ENCODE measurements at places on chromosomes 4 and X.

- peaks cover 2% of the 10 kb centered on the region for H3K27me3 ChIP-seq
- no peaks in the 10 kb centered on the region for H3K36me3 ChIP-seq
- DNase-seq = no peak
Measured at GRCh38 chr4:158322109-158322508, 111.8 kb downstream of the TMEM144 start.

DNA sequence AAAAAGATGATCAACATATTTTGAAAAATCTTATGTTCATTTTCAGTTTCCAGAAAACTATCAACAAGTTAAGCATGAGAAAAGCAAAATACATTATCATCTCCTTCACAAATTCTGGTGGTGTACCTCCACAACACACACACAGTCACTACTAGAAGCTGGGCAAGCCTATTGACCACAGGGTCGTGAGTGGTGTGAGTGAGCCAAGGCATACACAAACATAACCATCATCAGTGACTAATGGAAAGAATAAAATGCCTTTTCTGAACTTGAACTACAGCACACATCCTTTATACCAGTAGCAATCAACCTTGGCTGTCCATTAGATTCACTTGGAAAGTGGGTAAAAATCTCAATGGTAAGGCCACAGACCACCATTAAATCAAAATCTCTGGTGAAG is 180.2 kb downstream of the FAM47B start:
- H3K36me3 ChIP-seq = no peaks in the 10 kb centered on the region
- H3K27me3 ChIP-seq = no peaks in the 10 kb centered on the region
- H3K4me1 ChIP-seq = no peaks in the 10 kb centered on the region
- no peak overlapping the region for H3K4me3 ChIP-seq
- no peak overlapping the region for H3K27ac ChIP-seq
- no peak for DNase-seq

DNA sequence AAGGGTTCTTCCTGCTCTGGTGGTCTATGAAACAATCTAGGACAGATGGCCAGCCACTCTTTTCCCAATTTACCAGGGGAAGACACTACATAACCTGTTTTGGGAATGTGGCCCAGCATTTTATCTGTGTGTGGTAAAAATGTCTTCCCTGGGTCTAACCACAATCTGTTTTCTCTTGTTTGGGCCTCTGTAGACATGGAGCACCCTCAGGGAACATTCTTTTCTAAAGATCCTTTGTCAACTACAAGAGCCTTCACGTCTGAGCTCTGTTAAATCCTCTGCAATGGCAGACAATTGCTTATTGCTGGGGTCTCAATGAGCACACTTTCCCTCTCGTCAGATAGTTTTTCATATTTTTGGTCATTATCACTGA is 35.5 kb downstream of the PLAC1 start:
- DNase-seq = no peak
- H3K27ac ChIP-seq = no peak overlapping the region
- no peaks in the 10 kb centered on the region for H3K36me3 ChIP-seq
- H3K4me3 ChIP-seq = no peak overlapping the region

- H3K4me3 ChIP-seq = no peak overlapping the region
- peaks cover 56% of the 10 kb centered on the region for H3K36me3 ChIP-seq
- no peak for DNase-seq
- peaks cover 5% of the 10 kb centered on the region for H3K4me1 ChIP-seq
- no peaks in the 10 kb centered on the region for H3K27me3 ChIP-seq
- no peak overlapping the region for H3K27ac ChIP-seq
Measured at GRCh38 chr4:168275836-168276235, 42.7 kb downstream of the DDX60 start.

- no peak overlapping the region for H3K4me3 ChIP-seq
- H3K4me1 ChIP-seq = peaks cover 13% of the 10 kb centered on the region
- H3K36me3 ChIP-seq = peaks cover 25% of the 10 kb centered on the region
Measured at GRCh38 chr4:151750156-151750555, 10.7 kb downstream of the GATB start.

DNA sequence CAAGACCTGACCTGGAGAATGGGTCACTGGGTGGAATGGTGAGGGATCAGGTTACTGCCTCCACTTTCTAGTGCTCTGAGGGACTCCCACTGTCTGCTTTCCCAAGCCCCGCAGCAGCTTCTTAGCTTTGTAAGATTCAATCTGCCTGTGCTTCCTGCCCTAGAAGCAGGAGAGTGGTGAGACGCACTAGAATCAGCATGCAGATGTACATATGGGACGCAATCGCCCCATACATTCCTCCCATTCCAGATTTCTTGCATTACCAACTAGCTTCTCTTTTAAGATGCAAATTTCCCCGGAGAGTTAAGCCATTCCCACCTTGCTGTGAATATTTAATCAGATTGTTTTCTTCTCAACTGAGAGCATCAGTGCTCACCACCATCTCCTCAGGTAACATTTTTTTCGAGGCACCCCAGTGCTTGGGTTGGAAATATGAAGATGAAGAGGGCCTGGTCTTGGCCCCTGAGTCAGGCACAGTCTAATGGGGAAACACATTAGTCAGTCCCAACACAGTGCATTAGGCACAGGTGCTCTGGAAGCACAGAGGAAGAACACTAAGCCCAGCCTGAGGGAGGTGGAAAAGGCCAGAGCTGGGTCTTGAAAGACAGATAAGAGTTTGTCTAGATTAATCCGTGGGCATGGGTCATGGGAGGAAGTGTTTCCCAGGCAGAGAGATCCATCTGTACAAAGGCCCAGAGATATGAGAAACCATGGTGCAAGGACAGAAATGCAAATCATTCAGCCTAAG is 66.7 kb upstream of the PRPS1 start:
- no peak for DNase-seq
- H3K4me3 ChIP-seq = no peak overlapping the region
- H3K36me3 ChIP-seq = no peaks in the 10 kb centered on the region
- H3K4me1 ChIP-seq = peaks cover 5% of the 10 kb centered on the region

DNA sequence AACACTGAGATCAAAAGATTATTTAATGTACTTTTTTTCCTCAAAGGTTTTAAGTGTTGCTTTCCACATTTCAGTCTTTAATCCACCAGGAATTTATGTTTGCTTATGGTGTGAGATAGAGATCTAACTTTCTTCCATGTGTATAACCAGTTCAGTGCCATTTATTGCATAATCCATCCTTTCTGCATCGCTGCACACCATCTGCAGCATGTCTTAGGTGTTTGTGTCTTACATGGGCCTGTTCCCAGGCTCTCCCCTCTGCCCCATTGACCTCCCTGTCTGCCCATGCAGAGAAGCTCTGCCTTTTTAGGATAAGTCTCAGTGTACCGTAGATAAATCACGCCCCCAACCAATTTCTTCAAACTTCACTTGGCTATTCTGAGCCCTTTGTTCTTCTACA is 30.3 kb downstream of the NSDHL start:
- H3K4me1 ChIP-seq = peaks cover 5% of the 10 kb centered on the region
- H3K36me3 ChIP-seq = peaks cover 11% of the 10 kb centered on the region
- no peak overlapping the region for H3K4me3 ChIP-seq
- no peak overlapping the region for H3K27ac ChIP-seq
- no peaks in the 10 kb centered on the region for H3K27me3 ChIP-seq

GRCh38 chr4:27759611-27760575 is 899.3 kb downstream of the STIM2 start:
- no peak overlapping the region for H3K4me3 ChIP-seq
- no peak overlapping the region for H3K27ac ChIP-seq
- H3K4me1 ChIP-seq = no peaks in the 10 kb centered on the region
- H3K27me3 ChIP-seq = no peaks in the 10 kb centered on the region
- no peaks in the 10 kb centered on the region for H3K36me3 ChIP-seq
- DNase-seq = no peak

DNA sequence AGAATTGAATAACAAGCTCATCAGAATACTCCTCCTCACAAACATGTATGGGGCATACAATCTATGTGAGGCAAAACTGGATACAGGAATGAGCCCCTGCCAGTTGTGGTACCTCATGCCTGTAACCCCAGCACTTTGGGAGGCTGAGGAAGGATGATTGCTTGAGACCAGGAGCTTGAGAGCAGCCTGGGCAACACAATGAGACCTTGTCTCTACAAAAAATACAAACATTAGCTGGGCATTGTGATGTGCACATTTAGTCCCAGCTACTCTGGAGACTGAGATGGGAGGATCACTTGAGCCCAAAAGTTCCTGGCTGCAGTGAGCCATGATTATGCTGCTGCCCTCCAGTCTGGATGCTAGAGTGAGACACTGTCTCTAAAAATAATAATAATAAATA is 611.0 kb downstream of the NLGN4X start:
- H3K4me1 ChIP-seq = no peaks in the 10 kb centered on the region
- no peaks in the 10 kb centered on the region for H3K36me3 ChIP-seq
- H3K4me3 ChIP-seq = no peak overlapping the region
- H3K27ac ChIP-seq = no peak overlapping the region
- no peaks in the 10 kb centered on the region for H3K27me3 ChIP-seq

DNA sequence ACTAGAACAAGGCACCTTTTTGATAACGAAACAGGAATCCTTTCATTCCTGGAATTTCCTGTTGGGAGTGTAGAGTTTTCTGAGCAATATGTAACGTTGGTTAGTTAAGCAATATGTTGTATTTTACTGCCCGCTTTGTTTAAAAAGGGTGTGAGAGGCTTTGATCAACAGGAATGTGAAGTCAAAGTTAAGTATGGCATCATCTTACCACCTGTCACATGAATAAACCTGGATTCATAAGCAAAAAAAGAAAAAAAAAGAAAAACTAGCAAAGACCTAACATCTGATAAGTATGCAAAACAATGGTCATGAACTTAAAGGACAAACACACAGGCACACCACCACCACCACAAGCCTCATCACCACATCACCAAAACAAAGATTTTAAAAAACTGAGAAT is 7.1 kb upstream of the CXCL5 start:
- no peak overlapping the region for H3K27ac ChIP-seq
- H3K4me3 ChIP-seq = no peak overlapping the region
- no peaks in the 10 kb centered on the region for H3K36me3 ChIP-seq
- no peaks in the 10 kb centered on the region for H3K4me1 ChIP-seq

- no peak for DNase-seq
- H3K4me3 ChIP-seq = no peak overlapping the region
- no peaks in the 10 kb centered on the region for H3K27me3 ChIP-seq
- H3K36me3 ChIP-seq = no peaks in the 10 kb centered on the region
- H3K4me1 ChIP-seq = no peaks in the 10 kb centered on the region
- no peak overlapping the region for H3K27ac ChIP-seq
Measured at GRCh38 chrX:118286066-118286762, 59.7 kb upstream of the WDR44 start.

DNA sequence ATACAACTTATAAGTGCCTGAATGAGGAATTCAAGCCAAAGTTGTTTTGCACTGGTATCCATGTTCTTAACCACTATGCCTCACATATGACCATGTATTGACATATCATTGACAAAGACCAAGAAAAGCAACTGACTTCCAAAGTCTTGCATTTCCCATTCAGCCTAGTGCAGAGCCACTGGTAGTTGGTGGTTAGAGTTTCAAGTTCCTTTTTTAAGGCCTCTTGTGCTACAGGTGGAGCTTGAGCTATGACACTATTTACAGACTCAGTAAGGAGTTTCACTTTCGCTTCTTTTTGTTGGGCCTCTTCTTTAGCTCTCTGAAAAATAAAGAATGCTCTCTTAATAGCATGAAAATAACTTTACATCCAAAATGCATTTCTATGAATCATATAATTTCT is 763.0 kb downstream of the DMD start:
- no peak overlapping the region for H3K27ac ChIP-seq
- DNase-seq = no peak
- no peaks in the 10 kb centered on the region for H3K36me3 ChIP-seq
- no peaks in the 10 kb centered on the region for H3K27me3 ChIP-seq
- H3K4me1 ChIP-seq = peaks cover 4% of the 10 kb centered on the region

DNA sequence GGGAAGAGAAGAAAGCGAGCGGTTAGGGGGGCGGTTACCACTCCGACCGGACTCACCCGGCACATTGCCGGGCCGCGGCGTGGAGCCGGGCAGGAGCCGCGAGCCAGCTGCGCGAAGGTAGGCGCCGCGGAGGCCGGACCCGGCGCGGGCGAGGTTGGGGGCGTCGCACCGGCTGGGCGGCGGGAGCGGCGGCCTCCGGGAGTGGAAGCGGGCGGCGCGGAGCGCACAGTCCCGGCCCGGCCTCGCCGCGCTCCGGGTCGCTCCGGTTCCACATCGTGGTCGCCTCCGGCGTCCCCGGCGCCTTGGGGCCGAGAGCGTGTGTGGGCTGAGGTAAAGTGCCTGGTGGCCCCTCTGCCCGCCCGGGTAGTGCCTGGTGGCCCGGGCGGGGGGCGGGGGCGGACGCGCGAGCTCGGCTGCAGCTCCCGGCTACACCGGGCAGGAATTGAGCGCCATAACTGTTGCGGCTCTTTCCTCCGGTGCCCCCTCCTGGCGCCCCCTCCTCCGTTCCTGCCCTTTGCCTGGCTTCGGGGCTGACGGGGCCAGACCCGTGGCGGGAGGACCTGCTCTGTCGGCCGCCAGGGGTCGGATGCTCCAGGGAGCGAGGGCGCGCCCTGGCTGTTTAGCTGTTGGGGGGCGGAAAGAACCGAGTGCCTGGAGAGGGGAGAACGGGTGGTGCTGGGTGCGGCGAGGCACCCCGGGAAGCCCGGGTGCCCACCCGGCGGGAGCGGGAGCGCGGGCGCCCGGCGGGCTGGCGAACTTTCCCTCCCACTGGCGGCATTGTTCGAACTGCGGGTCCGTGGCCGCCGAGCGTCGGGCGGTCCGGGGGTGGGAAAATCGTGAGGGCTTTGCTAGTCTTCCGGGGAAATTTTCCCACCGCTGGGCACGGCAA is 626 bp downstream of the JADE3 start:
- peaks cover 10% of the 10 kb centered on the region for H3K4me1 ChIP-seq
- DNase-seq = peak; percentile 52
- H3K36me3 ChIP-seq = no peaks in the 10 kb centered on the region
- H3K27ac ChIP-seq = no peak overlapping the region

GRCh38 chr4:125016892-125017299 is 297.9 kb upstream of the FAT4 start:
- H3K4me3 ChIP-seq = no peak overlapping the region
- no peak overlapping the region for H3K27ac ChIP-seq
- H3K4me1 ChIP-seq = no peaks in the 10 kb centered on the region
- DNase-seq = no peak
- H3K27me3 ChIP-seq = no peaks in the 10 kb centered on the region

GRCh38 chr4:151389311-151389710 is 19.7 kb upstream of the FHIP1A start:
- H3K4me3 ChIP-seq = no peak overlapping the region
- peaks cover 6% of the 10 kb centered on the region for H3K27me3 ChIP-seq
- H3K27ac ChIP-seq = no peak overlapping the region
- H3K4me1 ChIP-seq = no peaks in the 10 kb centered on the region
- DNase-seq = no peak

DNA sequence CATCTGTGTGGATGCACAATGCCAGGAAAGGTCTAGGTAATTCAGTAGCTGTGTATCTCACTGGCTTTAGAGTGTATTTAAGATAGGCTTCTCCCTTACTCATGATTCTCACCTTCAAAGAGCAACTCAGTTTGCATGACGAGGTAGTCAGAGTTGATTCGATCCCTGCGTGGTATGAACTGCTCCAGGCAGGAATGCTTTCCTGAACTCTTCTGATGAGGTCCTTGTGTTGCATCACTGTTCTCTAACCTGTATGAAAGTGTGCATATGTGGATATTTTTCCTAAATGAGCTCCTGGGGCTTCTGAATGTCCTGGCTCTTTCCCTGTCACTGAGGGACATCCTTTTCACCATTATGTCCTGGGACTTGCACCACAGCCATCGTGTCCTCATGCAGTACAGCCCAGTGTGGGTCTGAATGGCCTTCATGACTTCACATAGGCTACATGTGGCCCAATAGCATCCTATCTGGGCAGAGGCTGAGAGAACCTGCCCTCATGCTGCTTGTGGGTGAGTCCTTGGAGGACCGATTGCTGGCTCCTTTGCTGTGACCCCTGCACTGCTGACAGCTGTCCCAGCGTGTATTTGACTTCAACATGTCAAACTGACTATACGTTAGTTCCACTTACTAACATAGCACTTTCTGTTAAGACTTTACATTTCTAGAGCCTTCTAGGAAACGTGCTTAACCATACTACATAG is 65.3 kb upstream of the WDR1 start:
- H3K27ac ChIP-seq = peak overlapping the region; percentile 79
- no peak overlapping the region for H3K4me3 ChIP-seq
- H3K36me3 ChIP-seq = peaks cover 3% of the 10 kb centered on the region
- DNase-seq = no peak
